Smooth muscle cell of the coronary artery (primary cell): ENCODE measurements at places on chromosomes 1 and 21. TPM values are rescaled to one million over a fixed set of nuclear protein-coding genes. Genes with fewer than 3 reads are reported as not detected.

The C1orf185 gene
- not detected in 2 replicates for total RNA-seq

The CELA3B gene
- not detected in 2 replicates for total RNA-seq

The SPOCD1 gene
- 7.0 and 14.7 TPM in 2 replicates for total RNA-seq

The TBX15 gene
- 1.2 and 20.9 TPM in 2 replicates for total RNA-seq

The SLC30A10 gene
- 0.08 TPM in 1 of 2 replicates, not detected in the other for total RNA-seq

The SH2D1B gene
- total RNA-seq: not detected in 2 replicates
